ENCODE measurements at places on chromosomes 16 and 17.
A peak's percentile ranks its signal among the peaks of the same experiment; 100 is the strongest.

- no peak overlapping the region for H3K27ac ChIP-seq
- DNase-seq, result no peak
- no peaks in the 10 kb centered on the region for H3K27me3 ChIP-seq
- H3K4me3 ChIP-seq, result no peak overlapping the region
- peaks cover 20% of the 10 kb centered on the region for H3K36me3 ChIP-seq
Observed at GRCh38 chr16:1548233-1548632, 14.8 kb downstream of the TMEM204 start.

- peaks cover 40% of the 10 kb centered on the region for H3K27me3 ChIP-seq
- no peak overlapping the region for H3K27ac ChIP-seq
- H3K4me1 ChIP-seq, result peaks cover 7% of the 10 kb centered on the region
Observed at GRCh38 chr16:15855704-15856003, 1.2 kb downstream of the MYH11 start.

- H3K27me3 ChIP-seq, result peaks cover 3% of the 10 kb centered on the region
- H3K4me1 ChIP-seq, result no peaks in the 10 kb centered on the region
- H3K36me3 ChIP-seq, result no peaks in the 10 kb centered on the region
- no peak overlapping the region for H3K27ac ChIP-seq
Observed at GRCh38 chr16:77409311-77409710, 25.5 kb downstream of the ADAMTS18 start.

- H3K4me3 ChIP-seq, result peak overlapping the region; percentile 93
- DNase-seq, result no peak
- H3K27ac ChIP-seq, result peak overlapping the region; percentile 85
- H3K36me3 ChIP-seq, result peaks cover 47% of the 10 kb centered on the region
- H3K27me3 ChIP-seq, result no peaks in the 10 kb centered on the region
- H3K4me1 ChIP-seq, result peaks cover 52% of the 10 kb centered on the region
Observed at GRCh38 chr17:45220079-45220478, 1.6 kb upstream of the FMNL1 start.

GRCh38 chr17:8832711-8833352, 33.7 kb upstream of the MFSD6L start:
- H3K27me3 ChIP-seq, result no peaks in the 10 kb centered on the region
- no peak overlapping the region for H3K27ac ChIP-seq
- H3K4me3 ChIP-seq, result no peak overlapping the region
- no peaks in the 10 kb centered on the region for H3K4me1 ChIP-seq
- H3K36me3 ChIP-seq, result peaks cover 3% of the 10 kb centered on the region

- H3K36me3 ChIP-seq, result peaks cover 5% of the 10 kb centered on the region
- DNase-seq, result no peak
- peak overlapping the region; percentile 99 for H3K27ac ChIP-seq
- H3K4me1 ChIP-seq, result peaks cover 68% of the 10 kb centered on the region
- H3K4me3 ChIP-seq, result peak overlapping the region; percentile 73
Observed at GRCh38 chr16:85988306-85988705, 89.3 kb downstream of the IRF8 start.

DNA sequence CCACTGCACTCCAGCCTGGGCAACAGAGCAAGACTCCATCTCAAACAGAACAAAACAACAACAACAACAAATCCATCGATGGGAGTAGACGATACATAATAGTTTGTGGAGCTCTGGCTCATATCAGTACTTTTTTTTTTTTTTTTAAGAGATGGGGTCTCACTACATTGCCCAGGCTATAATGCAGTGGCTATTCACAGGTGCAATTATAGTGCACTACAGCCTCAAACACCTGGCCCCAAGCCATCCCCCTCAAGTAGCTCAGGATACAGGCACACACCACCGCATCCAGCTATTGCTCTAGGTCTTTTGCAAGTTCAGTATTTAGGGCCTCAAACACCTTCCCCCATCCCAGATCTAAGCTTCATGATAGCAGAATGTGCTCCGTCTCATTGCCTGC, 110.6 kb downstream of the KATNIP start:
- no peak for DNase-seq
- H3K4me3 ChIP-seq, result no peak overlapping the region
- no peaks in the 10 kb centered on the region for H3K4me1 ChIP-seq
- no peak overlapping the region for H3K27ac ChIP-seq
- no peaks in the 10 kb centered on the region for H3K36me3 ChIP-seq
- no peaks in the 10 kb centered on the region for H3K27me3 ChIP-seq

GRCh38 chr17:16123531-16123930, 91.8 kb downstream of the NCOR1 start:
- peaks cover 5% of the 10 kb centered on the region for H3K4me1 ChIP-seq
- no peak overlapping the region for H3K4me3 ChIP-seq
- peaks cover 44% of the 10 kb centered on the region for H3K36me3 ChIP-seq
- no peaks in the 10 kb centered on the region for H3K27me3 ChIP-seq

DNA sequence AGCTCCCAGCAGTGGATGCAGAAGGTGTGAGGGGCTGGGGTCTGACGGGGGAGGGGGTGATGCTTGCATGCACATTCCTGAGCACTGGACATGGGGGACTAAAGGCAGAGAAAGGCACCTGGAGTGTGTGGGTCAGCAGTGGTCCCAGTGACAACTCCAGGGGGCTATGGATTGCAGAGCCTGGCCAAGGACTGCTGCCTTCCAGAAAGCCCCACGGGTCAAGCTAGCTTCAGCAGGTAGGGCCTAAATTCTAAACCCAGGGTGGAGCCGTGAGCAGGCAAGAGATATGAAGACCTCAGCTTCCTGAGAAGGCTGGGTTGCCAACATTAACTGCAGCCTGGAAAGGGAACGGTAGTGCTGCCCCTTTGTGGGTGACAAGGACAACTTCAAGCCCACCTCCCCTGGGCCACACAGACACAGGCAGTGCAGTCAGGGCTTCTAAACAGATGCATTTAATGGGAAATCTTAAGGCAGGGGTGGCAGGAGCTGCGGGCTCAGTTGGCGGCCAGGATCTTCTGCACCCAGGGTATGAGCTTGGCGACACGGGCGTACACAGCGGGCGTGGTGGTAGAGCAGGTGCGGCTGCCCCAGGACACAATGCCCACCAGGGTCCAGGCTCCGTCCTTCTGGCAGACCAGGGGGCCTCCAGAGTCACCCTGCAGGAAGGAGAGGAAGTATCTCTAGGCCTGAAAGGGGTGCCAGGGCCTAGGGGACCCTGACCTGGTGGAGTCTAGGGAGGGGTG, 3.1 kb downstream of the CTRB2 start:
- H3K4me1 ChIP-seq, result peaks cover 11% of the 10 kb centered on the region
- peaks cover 9% of the 10 kb centered on the region for H3K27me3 ChIP-seq
- no peak for DNase-seq
- H3K36me3 ChIP-seq, result no peaks in the 10 kb centered on the region

- H3K27ac ChIP-seq, result peak overlapping the region; percentile 93
- peaks cover 13% of the 10 kb centered on the region for H3K36me3 ChIP-seq
- peaks cover 88% of the 10 kb centered on the region for H3K4me1 ChIP-seq
- peak overlapping the region; percentile 83 for H3K4me3 ChIP-seq
- DNase-seq, result no peak
- no peaks in the 10 kb centered on the region for H3K27me3 ChIP-seq
Observed at GRCh38 chr16:17368446-17368845, 102.3 kb downstream of the XYLT1 start.

- DNase-seq, result no peak
- H3K4me1 ChIP-seq, result no peaks in the 10 kb centered on the region
- H3K4me3 ChIP-seq, result no peak overlapping the region
- H3K36me3 ChIP-seq, result no peaks in the 10 kb centered on the region
- H3K27me3 ChIP-seq, result peaks cover 3% of the 10 kb centered on the region
Observed at GRCh38 chr16:82396509-82396908, 226.5 kb upstream of the MPHOSPH6 start.

DNA sequence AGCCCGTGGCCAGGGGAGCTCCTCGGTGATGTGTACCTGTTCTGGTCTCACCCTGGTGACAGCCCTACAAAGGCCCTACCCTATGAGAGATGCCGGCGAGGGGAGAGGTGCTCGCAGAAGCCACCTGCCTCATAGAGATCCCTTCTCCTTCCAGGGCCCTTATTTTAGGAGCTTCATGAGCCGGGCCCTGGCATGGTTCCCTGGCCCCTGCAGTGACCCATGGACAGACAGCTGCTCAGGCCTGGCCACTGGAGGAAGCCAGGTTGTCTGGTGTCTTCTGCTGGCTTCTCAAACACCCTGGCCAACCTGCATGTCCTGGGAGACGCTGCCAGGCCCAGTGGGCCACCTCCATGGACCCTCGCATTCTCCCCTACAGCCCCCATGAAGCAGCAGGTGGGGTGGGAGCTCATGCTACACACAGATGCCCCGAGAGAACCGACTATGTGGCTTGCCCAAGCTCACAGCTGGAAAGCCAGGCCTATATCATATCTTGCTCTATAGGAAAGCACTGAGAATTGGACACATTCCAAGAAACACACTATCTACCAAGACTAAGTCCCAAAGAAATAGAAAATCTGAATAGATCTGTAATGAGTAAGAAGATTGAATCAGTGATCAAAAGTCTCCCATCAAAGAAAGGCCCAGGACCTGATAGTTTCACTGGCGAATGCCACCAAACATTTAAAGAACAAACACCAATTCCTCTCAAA, 7.2 kb upstream of the AATK start:
- peaks cover 11% of the 10 kb centered on the region for H3K27me3 ChIP-seq
- H3K4me3 ChIP-seq, result no peak overlapping the region
- no peaks in the 10 kb centered on the region for H3K4me1 ChIP-seq
- no peak for DNase-seq

DNA sequence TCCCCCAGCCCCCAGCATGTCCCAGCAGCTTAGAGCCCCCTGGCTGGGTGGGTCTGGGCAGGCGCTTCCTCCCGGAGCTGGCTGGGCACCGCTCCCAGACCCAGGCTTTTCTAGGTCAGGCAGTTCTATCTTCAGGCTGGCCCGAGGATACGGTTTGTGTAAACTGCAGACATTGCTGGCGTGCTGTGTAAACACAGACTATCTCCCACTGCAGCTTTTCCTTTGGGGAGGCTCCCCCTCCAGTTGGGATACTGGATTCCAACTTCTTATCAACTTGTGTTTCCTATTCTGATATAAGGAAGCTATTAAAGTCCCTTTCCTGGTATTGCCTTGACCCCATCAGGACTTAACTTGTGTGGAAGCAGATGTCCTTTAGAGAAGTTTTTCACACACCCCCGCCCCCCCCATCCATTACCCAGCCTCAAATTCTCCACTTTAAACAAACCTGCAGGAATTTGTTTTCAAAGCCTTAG, 18.3 kb upstream of the GNA13 start:
- DNase-seq, result no peak
- H3K27ac ChIP-seq, result no peak overlapping the region
- no peaks in the 10 kb centered on the region for H3K4me1 ChIP-seq
- H3K4me3 ChIP-seq, result no peak overlapping the region

DNA sequence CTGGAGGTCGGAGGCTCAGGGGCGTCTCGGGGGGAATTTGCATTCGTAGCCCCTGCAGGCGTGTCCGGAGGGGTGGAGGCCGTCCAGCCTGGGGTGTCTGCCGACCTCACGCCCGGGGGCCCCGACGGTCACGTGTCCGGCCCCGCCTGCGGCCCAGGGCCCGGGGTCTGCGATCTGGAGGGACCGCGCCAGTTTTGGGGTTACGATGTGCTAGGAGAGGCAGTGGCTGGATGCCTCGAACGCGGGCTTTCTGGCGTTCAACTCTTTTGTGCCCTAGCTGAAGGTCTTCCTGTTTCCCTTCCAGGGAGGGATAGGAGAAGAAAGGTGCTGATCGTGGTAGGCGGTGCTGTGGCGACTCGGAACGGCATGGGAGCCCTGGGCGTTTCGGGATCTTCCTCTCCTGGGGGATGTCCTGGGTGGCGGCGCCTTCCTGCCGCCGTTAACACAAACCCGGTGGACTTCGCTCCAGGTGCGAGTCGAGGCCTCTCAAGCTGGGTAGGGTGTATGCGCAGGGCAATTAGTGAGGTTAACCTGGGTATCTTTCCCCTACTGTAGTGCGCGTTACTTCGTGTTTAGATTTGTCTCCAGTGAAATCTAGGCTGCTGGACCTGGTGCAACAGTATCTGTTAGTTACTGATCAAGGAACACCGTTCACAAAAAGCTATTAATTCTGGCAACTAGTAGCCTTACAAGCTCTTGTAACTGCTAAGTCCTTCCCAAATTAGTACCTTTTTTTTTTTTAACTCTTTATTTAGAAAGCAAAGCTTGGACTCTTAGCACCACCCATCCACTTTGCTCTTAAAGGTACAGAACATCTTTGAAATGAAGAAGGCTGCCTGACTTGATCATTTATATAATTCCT, 1.3 kb downstream of the AKAP1 start:
- H3K4me1 ChIP-seq, result peaks cover 29% of the 10 kb centered on the region
- peak overlapping the region; percentile 87 for H3K4me3 ChIP-seq
- peak overlapping the region; percentile 54 for H3K27ac ChIP-seq
- peaks cover 3% of the 10 kb centered on the region for H3K27me3 ChIP-seq
- peaks cover 5% of the 10 kb centered on the region for H3K36me3 ChIP-seq

DNA sequence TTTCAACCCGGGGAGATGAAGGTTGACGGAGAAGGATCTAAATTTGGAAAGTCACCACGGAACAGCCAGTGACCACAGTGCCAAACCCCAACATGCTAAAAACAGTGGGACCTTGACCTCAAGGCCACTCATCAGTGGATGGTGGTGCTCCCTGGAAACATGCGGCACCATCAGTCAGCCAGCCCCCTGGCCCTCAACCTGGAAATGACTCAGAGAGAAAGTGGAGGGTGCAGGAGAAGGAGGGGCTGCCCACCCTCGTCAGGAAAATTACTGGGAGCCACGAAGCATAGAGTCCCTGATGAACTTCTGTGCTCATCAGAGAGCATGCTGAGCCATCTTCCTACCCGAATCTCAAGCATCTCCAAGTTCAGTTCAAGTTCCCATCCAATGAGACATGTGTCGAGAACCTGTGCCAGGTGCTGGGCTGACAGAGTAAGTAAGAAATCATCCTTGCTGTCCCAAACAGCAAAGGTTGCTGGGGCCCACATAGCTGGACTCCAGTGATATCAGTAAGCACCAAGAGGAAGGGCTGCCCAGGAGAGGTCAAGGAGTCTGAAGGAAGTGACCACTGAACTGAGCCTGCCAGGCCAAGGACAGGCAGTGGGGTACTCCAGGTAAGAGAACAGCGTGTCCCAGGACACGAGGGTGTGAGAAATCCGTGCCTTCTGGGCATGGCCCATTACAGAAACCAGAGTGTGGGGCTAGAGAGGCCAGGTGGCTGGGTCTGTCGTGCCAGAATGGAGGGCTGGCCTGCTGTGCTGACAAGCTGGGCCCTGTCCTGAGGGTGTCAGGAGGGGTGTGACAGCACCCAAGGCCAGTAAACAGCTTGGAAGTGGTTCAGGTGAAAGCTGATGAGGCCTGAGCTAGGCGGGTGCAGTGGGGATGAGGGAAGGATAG, 5.2 kb downstream of the PECAM1 start:
- H3K4me1 ChIP-seq, result peaks cover 25% of the 10 kb centered on the region
- H3K27ac ChIP-seq, result peak overlapping the region; percentile 26
- no peaks in the 10 kb centered on the region for H3K36me3 ChIP-seq
- peaks cover 8% of the 10 kb centered on the region for H3K27me3 ChIP-seq
- peak; percentile 12 for DNase-seq
- H3K4me3 ChIP-seq, result peak overlapping the region; percentile 55

GRCh38 chr17:37813751-37814150, 68.9 kb upstream of the HNF1B start:
- peaks cover 9% of the 10 kb centered on the region for H3K4me1 ChIP-seq
- peaks cover 39% of the 10 kb centered on the region for H3K27me3 ChIP-seq
- H3K27ac ChIP-seq, result no peak overlapping the region
- no peak for DNase-seq
- H3K36me3 ChIP-seq, result no peaks in the 10 kb centered on the region

GRCh38 chr16:88634141-88634993, 4.0 kb upstream of the IL17C start:
- peak overlapping the region; percentile 64 for H3K4me3 ChIP-seq
- peak; percentile 59 for DNase-seq
- H3K36me3 ChIP-seq, result peaks cover 16% of the 10 kb centered on the region
- H3K27me3 ChIP-seq, result peaks cover 19% of the 10 kb centered on the region
- peaks cover 21% of the 10 kb centered on the region for H3K4me1 ChIP-seq
- no peak overlapping the region for H3K27ac ChIP-seq

Measured in activated T-helper 1 cell treated with anti-CD3 and anti-CD28 coated beads, Interleukin-12 subunit alpha, Interleukin-12 subunit beta, Interleukin-2, Interleukin-4 antibody, amounts not matched to agents 30 ng/mL and 10 ng/mL and 1 ng/mL, durations not matched to agents 14 hours and 24 hours and 36 hours (primary cell).